CD4-positive, alpha-beta T cell treated with Interferon gamma for 1 hour (primary cell): ENCODE measurements at places on chromosomes 3 and 15.

DNA sequence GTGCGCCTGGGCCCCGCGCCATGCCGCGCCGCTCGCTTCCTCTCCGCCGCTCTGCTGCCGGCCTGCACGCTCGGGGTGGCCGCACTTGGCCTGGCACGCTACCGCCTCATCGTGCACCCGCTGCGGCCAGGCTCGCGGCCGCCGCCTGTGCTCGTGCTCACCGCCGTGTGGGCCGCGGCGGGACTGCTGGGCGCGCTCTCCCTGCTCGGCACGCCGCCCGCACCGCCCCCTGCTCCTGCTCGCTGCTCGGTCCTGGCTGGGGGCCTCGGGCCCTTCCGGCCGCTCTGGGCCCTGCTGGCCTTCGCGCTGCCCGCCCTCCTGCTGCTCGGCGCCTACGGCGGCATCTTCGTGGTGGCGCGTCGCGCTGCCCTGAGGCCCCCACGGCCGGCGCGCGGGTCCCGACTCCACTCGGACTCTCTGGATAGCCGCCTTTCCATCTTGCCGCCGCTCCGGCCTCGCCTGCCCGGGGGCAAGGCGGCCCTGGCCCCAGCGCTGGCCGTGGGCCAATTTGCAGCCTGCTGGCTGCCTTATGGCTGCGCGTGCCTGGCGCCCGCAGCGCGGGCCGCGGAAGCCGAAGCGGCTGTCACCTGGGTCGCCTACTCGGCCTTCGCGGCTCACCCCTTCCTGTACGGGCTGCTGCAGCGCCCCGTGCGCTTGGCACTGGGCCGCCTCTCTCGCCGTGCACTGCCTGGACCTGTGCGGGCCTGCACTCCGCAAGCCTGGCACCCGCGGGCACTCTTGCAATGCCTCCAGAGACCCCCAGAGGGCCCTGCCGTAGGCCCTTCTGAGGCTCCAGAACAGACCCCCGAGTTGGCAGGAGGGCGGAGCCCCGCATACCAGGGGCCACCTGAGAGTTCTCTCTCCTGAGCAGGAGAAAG lies 951 bp downstream of the GPR62 start:
- peak; percentile 24 for DNase-seq

GRCh38 chr3:55621648-55622047 lies 134.5 kb upstream of the WNT5A start:
- DNase-seq = no peak

DNA sequence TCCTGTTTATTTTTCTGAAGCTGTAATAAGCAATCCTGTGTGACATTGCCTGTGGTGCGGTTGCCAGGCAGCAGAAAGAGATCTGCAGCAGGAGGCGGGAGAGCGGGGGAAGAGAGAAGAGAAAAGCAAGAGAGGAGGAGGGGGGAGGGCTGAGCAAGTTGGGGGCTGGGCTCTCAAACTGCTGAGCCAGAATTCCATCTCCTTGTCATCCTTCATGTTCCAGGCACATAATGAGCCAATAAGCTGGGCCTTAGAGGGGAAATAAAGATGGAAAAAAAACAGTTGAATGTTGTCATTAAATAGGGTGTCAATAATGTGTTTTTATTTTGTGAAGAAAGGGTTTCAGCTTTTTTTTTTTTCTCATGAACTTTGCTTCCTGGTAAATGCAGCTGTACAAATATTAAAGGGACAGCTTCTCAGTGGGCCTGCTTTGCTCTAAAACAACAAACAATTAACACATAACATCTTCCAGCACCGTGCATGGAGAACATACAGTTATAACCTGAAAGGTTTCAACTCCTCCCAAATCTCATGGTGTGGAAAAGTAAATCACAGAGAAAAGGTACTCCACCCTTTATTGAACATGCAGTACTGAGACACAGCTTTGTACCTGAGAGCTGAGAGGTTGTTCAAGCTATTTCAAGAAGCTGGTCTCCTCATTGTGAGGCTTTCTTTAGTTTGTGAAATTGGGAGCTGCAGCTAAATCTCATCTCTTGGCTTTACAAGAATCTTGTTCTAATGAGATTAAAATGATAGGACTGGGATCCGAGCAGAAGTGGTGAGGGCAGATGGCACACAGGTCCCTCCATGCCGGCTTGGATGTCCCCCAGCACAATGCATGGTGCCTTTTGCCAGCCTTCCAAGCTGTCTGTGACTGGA lies 451.1 kb upstream of the KCNMB2 start:
- DNase-seq = peak; percentile 31

- DNase-seq = no peak
Measured at GRCh38 chr15:85766001-85766831, 28.5 kb downstream of the KLHL25 start.

GRCh38 chr3:9137676-9138075 lies 111.8 kb downstream of the SRGAP3 start:
- no peak for DNase-seq

GRCh38 chr15:33093222-33093621 lies 101.3 kb downstream of the FMN1 start:
- DNase-seq = no peak

- no peak for DNase-seq
Measured at GRCh38 chr15:30896211-30896606, 7.5 kb upstream of the FAN1 start.

DNA sequence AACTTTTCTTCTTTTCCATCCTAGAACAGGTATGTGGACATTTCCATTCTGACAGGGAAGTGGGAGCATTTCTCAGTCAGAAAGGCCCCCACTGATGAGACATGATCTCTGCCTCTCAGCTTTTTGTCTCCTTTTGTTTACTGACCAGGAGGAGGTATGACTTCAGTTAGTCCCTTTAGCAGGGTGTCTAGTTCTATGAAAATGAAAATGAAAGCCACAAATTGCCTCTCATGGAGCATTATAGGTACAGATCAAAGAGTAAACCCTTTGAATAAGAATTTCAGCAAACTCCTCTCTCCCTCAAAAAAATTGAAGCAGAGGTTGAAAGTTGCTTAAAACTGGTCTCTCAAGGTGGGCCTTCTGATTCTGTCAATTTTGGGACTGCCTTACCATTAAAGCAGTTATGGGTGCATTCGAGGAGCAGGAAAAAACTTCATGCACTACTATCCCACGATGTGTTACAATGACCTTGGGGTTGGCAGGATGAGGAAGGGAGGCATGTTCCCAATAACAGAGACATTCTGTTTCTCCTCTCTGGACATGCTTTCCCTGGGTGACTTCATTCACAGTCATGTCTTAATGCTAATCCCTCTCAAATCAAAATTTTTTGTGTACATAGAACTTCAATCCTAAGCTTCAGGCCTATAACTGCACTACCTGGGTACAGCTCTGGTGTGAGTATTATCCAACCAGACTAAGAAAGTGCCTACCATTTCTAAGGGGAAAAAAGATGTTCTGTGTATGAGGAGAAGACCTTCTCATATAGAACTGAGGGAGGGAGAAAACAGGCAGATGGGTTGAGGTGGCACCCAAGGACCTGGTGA lies 50.6 kb upstream of the TBC1D23 start:
- DNase-seq = no peak

GRCh38 chr3:185558395-185558794 lies 6.0 kb upstream of the LIPH start:
- DNase-seq = no peak

GRCh38 chr3:195159117-195159813 lies 111.7 kb downstream of the XXYLT1 start:
- no peak for DNase-seq

DNA sequence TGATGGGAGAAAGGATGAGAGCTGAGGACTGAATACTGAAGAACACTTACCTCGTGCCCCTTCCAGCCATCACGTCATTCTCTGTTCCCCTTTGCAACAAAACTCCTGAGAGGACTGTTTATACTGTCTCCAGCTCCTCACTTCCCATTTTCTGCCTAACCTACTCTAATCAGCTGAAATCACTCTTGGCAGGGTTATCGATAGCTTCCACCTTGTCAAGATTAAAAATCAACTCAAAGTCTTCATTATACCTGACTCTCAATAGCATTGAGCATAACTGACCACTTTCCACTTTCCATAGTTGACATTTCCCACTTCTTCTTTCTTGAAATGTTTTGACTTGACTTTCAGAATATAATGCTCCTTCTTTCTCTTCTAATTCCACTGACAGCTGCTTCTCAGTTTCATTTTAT lies 4.3 kb downstream of the BTBD1 start:
- no peak for DNase-seq

DNA sequence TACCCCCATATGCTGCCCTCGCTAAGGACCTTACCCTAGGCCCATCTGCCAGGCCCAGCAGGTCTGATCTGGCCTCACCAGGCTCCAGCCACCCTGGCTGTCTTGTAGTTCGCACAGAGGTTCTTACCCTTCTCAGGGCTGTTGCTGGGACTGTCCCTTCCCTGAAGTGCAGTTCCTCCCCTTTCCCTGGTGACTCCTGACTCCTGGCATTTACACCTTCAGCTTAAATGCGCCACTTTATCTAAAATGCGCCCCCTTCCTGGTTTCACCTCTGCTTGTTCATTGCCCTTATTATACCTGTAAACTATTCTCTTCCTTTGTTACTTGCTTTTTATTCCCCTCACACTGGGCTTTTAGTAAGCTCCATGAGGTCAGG lies 835 bp upstream of the TTLL3 start:
- DNase-seq = no peak

DNA sequence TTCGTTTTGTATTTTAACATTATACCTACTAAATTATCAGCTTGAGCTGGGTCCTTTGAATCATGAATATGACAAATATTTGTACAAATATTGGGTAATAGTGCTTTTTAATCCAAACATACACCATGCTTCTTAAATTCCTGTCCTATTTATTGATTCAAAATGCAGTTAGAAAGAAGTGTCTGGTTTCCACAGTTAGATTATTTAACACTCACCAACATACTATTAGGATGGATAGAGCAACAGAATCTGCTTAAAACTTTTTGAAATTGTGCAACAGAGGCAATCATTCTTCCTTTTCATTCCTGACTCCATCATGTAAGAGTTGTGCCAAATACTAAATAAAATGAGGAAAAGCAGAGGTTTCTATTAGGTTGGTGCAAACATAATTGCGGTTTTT lies 281.2 kb downstream of the LSAMP start:
- DNase-seq = no peak

DNA sequence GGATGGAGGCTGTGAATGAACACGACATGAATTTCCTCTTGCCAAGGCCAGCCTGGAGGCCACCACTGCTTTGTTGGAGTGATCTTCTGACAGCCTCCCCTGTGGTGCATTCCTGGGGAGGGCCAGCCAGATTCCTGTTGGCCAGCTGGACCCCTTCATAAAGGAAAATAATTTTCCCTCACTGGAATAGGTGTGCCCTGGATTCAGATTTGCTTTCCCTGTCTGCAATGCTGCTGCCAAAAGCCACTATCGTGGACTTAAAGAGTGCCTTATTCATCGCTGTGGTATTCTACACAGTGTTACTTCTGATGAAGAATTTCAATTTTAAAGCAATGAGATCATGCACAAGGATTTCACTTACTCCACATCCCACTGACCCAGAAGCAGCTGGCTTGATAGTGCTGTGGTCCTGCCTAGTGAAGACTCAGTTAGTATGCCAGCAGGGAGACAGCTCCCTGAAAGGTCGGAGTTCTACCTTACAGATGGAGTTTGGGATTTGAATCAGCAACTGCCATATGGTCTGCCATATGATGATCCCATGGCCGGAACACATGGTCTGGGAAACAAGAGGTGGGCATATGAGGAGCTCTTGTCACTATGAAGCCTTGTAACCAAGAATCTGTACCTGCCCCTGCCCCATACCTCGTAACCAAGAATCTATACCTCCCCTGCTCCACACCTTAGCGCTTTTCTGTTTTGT lies 145.2 kb downstream of the KLF13 start:
- no peak for DNase-seq

GRCh38 chr3:147680837-147681483 lies 271.8 kb downstream of the ZIC1 start:
- no peak for DNase-seq

DNA sequence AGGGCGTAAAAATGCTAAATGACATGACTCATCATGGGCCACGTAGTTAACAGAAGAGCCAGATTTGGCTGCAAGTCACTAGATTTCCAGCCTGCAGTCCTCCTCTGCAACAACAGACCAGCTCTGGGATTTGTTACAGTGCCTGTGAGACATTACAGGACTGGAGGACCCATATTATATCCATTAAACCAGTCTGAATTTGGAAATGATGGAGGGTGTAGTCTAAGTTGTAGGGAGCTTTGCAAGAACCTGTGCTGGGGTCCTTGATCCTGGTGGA lies 10.8 kb downstream of the ZNF774 start:
- no peak for DNase-seq

- DNase-seq = no peak
Measured at GRCh38 chr15:40836020-40836419, 7.5 kb upstream of the PPP1R14D start.

GRCh38 chr3:83807511-83807910 lies 1151.3 kb upstream of the CADM2 start:
- no peak for DNase-seq

DNA sequence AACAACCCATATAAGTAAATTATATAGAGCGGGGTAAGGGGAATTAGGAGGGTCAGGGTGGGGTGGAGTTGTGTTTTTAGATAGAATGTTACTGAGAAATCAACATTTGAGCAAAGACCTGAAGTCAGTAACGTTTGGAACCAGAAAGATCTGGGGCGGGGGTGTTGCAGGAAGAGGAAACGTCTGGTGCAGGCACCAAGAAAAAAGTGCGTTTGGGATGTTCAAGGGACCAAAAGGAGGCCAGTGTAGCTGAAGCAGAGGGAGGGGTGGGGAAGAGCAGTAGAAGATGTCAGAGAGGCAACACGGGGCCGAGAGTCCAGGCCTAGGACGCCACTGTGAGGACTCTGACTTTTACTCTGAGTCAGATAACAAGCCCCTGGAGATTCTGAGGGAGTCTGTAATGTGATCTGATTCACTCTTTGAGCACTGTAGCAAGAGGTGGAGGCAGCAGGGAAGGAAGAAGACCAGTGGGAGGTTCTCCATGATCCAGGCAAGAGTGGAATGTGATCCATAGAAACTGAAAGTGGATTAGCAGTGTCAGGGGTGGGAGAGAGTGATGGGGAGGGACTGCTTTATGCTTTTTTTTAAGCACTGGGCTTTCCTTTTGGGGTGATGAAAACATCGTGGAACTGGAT lies 179.3 kb upstream of the CHRM5 start:
- DNase-seq = no peak
